GM12864 (cell line): ENCODE measurements at places on chromosomes 2 and 18.

GRCh38 chr2:120748310-120748709, 12.6 kb downstream of the GLI2 start:
- DNase-seq = no peak

GRCh38 chr18:11578799-11579198, 30.6 kb upstream of the SLC35G4 start:
- no peak for DNase-seq

GRCh38 chr2:70312560-70312959, 10.7 kb upstream of the FAM136A start:
- no peak for DNase-seq

GRCh38 chr2:66438498-66438833, 3.5 kb downstream of the MEIS1 start:
- DNase-seq = no peak

- no peak for DNase-seq
Observed at GRCh38 chr2:65275141-65275915, 47.7 kb downstream of the ACTR2 start.

- no peak for DNase-seq
Observed at GRCh38 chr18:39796393-39796792, 2158.6 kb upstream of the PIK3C3 start.
